ENCODE measurements at places on chromosomes 4 and X.

- DNase-seq: no peak
These were observed 530.3 kb downstream of the EPHA5 start for GRCh38 chr4:65139998-65140397.

DNA sequence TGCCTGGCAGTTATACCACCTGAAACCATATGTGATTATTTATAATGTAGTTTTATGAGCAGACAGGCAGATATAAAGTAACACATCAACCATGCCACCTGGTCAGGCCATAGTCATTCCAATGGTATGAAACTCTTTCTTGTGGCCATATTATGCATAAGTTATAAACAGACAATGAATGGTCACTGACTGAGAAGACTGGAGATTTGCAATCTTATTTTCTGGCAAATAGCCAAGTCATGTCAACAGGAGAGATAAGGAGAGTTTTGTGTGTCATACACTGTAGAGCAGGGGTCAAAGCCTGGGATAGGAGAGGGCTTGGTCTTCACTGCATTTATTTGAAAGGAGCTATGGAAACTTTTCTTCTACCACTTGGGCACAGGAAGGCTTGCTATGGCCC lies 29.5 kb downstream of the SORBS2 start:
- DNase-seq: no peak

DNA sequence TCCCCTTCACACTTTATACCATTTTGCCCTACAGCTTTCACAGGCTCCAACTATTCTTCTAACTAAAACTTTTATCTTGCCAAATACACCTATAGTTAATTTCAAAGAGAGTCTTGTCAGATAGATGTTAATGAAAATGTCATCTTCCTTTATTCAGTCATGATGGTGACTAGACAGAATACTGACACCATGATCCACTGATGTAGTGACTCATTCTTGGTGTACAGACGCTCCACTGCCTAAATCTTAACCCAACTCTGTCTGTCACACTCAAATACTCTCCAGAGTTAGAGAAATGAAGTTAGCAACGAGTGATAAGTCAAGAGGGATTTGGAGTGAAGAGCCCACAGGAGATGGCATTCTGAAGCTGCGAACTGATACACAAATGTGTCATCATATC lies 32.1 kb upstream of the HDAC8 start:
- no peak for DNase-seq

GRCh38 chr4:133320576-133321170 lies 171.6 kb downstream of the PCDH10 start:
- no peak for DNase-seq

DNA sequence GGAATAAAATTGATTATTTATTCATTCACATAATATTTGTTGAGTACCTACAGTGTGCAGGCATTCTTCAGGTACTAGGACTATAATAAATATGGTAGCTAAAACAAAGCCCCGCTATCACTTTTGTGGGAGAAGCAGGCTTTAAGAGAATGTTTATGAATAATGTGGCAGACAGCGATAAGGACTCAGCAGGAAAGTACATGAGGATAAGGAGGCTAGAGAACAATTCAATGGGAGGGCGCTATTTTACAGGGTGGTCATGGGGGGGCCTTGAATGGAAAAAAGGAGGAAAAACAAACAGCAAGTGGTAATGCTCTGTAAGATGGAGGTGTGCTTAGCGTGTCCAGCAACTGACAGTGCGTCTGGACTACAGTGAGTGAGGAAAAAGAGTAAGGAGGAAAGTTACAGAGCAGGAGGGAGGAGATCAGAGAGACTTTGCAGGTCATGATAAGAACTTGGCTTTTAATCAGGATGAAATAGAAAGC lies 264.2 kb upstream of the ETNPPL start:
- DNase-seq: no peak

DNA sequence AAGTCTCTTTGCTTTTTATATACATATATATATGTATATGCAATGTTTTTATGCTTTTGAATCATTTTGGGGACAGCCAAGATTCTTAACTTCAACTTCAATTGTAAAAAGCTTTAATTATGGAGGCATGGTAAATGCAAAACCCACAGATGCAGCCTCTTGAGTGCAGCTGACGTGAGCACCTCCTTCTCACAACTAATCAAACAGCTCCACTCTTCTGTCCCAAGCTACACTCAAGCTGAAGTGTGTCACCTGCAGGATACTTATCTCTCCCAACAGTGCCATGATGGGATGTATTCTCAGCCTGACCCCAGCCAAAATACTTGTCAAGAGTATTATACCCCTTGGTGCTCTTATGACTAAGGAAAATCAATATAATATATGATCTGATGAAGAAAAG lies 60.7 kb upstream of the BLTP1 start:
- no peak for DNase-seq

DNA sequence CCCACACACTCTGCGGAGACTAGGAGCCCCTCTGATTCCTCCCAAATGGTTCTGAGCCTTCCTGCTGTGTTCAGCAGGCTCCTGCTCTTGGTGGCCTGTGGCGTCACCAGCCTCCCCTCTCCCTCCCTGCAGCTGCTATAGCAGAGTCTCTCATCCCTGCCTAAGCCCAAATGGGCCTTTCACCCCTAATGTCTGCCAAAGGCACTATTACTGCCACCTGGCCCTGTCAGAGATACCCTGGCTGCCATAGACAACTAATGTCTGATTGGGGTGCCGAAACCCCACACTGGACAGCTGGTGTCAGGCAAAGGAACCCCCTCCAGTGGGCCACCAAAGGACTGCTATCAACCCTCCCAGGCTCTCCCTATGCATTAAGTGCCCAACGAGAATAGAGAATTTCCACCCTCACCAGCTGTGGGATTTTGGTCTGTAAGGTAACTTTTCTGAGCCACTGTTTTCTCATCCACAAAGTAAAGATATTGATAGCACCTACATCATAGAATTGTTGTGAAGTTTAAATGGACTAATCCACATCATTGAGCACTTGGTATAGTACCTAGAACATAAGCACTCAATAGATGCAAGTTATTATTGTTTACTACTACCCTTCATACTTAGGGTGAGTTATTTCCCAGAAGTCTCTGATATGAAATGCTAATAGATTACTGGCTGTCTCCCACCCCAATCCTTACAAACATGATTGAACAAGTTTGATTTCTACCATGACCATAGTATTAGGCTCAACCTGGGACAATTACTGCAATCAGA lies 421.3 kb downstream of the MID1IP1 start:
- DNase-seq: no peak

DNA sequence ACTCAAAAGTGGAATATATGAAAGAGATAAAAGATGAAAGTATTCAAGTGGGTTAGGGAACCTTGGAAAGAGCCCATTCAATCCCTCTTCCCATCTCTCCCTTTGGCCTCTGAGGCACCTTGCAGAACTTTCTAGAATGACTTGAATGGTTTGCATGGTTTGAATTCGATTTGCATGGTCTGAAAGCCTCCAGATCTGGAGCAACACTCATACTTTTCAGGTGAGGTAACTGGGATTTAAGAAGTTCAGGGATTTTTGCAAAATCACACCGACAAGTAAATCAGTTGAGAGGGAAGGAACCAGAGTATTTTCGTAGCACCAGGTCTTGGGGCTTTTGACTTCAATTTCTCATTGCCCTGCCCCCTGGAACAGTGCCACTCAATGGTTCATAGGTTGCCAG lies 476.0 kb upstream of the FTHL17 start:
- DNase-seq: no peak

DNA sequence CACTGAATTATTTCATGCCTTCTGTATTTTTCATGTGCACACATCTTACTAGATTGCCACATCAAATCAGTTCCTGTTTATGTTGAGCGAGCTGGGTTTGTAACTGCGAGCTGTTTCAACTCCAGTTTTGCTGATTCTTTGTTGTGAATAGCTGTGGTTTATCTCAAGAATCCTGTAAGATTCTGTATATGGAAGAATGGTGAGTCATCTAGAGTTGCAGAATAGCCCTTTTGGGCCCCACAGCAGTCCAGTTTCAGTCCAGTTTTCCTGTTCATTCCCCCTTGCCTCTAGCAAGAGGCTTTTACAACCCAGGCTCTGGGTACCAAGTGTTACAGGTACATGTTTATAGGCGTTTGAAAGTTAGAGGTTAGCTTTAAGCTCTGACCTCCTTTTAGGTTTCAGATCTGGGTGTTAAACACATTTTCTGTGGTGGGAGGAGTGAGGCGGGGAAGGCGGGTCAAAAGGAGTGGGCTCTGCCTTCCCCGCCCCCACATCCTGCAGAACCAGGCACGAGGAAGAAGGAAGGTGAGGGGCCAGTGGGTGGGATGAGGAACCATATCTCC lies 32.7 kb downstream of the TBC1D14 start:
- DNase-seq: peak; percentile 6

DNA sequence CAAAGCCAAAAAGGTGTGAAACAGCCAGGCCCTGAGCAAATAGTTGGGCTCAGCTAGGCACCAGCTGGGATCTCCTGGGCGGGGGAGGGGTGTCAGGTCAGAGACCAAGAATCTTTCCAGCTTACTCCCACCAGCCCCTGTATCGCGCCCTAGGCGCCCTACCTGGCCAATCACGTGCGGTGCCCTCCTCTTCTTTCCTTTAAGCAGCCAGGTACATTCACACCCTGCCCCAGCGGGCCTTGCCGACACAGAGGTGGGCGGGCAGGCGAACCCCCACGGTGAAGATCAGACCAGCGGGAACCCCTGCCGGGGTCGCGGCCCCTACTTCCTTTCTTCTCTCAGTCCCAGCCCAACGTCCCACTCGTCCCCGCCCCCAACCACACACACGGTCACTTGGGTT lies 9.1 kb downstream of the ARHGAP36 start:
- no peak for DNase-seq

- no peak for DNase-seq
These were observed 317.2 kb downstream of the DHX15 start for GRCh38 chr4:24266951-24267722.

- no peak for DNase-seq
These were observed 37.6 kb downstream of the C4orf50 start for GRCh38 chr4:5980436-5981155.

- DNase-seq: no peak
These were observed 8.0 kb downstream of the ARHGEF38 start for GRCh38 chr4:105560421-105560848.

DNA sequence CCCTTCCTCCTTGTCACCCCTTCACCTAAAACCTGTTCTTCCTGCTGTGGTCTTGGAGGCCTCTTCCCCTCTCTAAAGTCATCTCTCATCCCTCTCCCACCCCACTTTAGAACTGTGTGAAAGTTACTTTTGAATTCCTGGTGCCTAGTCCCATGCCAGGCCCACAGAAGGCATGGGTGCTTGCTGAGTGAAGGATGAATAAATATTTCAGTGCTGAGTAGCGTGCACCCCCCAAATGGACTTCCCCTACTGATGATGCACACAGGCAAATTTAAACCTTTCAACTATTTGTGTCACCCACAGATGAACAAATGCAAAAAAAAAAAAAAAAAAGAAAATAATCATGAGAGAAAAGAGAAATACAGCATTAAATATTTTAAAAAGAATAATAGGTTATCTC lies 19.8 kb downstream of the PSMD10 start:
- DNase-seq: no peak

- DNase-seq: no peak
These were observed 23.1 kb downstream of the DACH2 start for GRCh38 chrX:86171366-86171765.

DNA sequence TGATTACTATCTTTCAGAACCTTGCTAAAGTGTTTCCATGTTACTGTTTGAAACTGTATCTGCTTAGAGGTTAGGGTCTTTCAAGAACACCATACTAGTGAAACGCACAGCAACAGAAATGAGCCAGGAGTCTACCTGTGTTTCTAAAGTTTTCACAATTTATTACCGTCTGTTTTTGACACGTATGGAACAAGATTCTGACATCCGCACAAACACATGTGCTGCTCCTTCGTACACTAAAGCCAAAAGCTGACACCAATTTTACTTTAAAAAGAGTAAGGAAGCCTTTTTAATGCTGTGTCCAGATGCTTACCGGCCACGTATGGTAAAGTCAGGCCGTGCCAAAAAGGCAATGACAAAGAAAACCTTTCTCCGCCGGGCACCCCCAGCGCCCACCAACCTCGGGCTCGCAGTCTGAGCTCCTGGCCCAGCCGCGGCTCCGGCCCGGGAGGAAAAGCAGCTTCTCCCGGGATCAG lies 532 bp downstream of the RPS4X start:
- DNase-seq: no peak

DNA sequence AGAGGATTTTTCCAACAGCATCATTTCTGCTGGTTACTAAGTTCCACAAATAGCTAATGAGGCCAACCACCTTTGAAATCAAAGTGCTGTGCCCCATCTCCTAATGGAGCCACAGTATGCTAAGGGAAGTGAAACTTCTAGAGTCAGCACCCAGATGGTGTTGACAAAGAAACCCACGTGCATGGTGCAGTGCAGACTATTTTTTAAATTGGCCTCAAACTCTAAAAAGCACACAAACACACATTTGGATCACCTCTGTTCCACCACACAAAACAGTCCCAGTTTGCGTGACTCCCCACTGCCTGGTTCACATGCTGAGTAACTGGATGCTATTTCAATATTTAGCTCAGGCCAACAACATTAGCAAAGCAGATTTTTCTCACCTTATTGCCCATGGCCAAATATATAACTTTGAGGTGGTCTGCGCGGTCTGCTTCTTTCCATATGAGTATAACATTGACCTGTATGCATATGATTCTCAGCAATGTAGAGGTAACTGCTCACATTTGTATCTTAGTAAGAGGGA lies 69.9 kb downstream of the AMELX start:
- no peak for DNase-seq

- DNase-seq: no peak
These were observed 34.2 kb upstream of the FAT1 start for GRCh38 chr4:186757696-186758355.

- no peak for DNase-seq
These were observed 121.5 kb upstream of the CPEB2 start for GRCh38 chr4:14880805-14881204.

DNA sequence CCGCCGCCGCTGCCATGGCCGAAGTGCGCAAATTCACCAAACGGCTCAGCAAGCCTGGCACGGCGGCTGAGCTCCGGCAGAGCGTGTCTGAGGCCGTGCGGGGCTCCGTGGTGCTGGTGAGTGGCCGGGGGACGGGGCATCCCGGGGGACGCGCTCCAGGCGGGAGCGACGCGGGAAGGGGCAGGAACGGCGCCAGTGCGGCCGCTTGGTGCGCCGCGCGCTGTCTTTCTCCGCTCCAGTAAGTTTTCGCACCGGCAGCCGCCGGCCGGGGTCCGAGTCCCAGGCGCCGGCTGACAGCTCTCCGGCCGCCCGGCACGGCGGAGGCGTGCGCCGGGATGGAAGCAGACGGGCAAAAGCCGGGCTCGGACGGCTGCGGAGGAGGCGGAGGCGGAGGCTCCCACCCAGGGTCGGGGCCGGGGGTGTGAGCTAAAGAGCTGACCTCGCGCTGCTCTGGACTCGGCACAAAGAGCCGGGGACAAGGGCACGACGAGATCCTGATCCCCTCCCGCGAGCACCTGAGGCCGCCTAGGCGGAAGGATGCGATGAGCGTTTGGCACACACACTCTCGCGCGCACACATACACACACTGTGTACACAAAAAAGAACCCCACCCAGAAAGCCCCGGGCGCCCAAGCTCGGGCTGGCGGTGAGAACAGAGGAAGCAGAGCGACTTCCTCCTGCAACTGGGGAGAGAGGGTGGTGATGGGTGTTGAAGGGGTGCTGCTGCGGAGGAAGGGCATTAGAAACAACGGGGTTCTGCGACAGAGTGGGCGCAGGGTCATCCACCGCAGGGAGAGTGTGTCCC lies 545 bp downstream of the DOCK11 start:
- peak; percentile 71 for DNase-seq

All from naive thymus-derived CD8-positive, alpha-beta T cell (primary cell).